ENCODE measurements at places on chromosomes 7 and 10.

DNA sequence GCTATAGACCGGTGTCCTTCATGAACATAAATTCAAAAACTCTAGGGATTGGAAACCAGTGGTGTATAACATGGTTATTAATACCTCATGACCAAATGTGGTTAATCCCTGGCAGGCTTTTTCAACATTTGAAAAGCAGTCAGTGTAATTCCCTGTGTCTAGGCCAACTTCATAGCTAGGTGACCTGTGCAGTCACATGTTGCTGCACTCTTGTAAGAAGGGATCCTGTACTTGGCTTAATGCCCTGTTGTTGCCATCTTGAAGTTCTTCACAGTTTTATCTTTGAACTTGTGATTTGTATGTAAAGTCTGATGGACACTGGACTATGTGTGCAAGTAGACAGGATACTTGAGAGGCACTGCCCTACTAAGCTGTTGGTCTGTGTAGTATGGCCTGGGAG is 39.7 kb downstream of the ZNF33A start:
- DNase-seq, result no peak

DNA sequence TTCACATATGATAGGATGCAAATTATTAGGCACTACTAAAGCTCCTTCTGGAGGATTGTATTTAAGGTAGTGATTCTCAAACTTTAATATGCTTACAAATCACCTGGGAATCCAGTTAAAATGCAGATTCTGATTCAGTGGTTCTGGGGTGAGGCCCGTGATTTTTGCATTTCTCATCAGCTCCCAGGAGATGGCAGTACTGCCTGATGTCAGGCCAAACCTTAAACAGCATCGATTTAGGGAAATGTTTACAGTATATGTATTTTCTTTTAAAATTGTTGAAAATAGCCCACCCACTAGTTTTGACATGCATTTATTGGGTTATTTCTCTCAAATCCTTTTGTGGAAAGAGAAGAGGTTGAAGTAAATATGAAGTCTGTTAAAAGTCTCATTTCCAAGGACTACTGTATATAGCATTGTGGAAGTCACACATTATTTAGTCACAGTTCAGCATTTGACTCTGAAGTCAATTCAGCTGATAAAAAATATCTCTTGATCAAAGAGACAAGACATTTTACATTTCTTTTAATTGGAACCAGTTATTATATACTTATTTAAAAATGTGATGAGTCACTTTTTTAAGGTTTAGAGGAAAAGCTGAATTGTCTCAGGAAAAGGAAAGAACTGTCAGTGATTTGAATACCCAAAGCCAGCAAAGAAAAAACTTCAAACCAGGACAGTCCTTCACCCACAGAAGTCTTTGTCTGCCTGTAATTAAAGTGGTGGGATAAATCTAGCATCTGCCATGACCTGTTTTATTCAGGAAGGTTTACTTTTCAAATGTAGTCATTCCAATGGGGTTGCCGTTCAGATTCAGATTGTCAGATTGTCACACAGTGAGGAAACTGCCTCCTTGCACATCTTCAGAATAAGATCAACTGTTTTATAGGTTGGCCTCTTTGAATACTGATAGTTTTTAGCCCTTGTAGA is 21.1 kb upstream of the HBP1 start:
- DNase-seq, result peak; percentile 51

- peak; percentile 46 for DNase-seq
These were observed 23.1 kb downstream of the GBF1 start for GRCh38 chr10:102268375-102268888.

DNA sequence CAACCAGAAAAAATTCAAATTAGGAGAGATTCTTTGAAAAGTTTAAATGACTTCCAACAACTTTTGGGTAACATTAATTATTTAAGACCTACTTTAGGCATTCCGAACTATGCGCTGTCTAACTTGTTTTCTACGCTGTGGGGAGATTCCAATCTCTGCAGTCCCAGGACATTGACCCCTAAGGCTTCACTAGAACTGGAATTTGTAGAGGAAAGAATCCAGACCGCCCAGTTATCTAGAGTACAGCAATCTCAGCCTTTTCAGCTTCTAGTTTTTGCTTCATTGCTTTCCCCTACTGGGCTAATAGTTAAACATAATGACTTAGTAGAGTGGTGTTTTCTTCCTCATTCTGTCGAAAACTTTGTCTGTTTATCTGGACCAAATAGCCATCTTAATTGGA is 14.9 kb upstream of the DDC start:
- no peak for DNase-seq

DNA sequence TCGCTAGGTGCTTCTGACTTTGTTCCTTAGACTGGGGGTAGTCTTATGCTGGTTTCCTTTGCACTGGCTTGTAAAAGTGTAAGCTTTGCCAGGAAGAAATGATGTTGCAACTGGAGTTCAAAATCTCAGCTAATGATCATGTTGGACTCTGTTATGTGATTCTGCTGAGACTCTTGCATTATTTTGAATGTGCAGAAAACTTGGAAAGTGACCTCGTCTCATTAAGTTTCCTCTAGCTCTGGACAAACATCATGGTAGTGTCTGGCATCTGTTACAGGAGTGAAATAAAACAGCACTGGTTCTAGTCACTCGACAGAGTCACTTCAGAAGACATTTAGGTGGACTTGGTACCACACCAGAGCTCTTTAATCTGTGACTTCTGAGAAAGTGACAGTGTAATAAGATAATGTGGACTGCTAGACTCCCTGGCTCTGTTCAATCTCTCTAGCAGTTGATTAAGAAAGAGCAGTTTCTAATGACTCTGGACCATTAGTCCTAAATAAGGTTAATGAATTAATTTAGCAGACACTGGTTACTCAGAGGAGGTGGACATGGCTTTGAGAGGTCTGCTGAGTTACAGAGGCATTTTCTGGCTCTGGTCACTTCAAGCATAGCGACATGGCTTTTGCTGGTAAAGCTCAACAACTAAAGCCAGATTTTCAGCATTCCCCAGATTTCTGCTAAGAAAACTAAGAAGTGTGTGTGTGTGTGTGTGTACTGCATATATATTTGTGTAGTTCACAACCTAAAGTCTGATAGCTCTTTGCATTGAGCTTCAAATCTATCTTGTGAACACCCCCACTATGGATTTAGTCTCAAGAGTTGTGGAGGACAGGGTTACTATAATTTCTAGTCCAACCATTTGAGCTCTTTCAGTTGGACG is 2.0 kb downstream of the NRP1 start:
- DNase-seq, result no peak

- DNase-seq, result no peak
These were observed 353.8 kb downstream of the GPR37 start for GRCh38 chr7:124411796-124412195.

- DNase-seq, result peak; percentile 99
These were observed 2.8 kb downstream of the FAM180A start for GRCh38 chr7:135745703-135746312.

- DNase-seq, result peak; percentile 46
These were observed 44.5 kb downstream of the ICA1 start for GRCh38 chr7:8217200-8218068.

- DNase-seq, result peak; percentile 20
These were observed 412 bp downstream of the PIP4K2A start for GRCh38 chr10:22713853-22714478.

DNA sequence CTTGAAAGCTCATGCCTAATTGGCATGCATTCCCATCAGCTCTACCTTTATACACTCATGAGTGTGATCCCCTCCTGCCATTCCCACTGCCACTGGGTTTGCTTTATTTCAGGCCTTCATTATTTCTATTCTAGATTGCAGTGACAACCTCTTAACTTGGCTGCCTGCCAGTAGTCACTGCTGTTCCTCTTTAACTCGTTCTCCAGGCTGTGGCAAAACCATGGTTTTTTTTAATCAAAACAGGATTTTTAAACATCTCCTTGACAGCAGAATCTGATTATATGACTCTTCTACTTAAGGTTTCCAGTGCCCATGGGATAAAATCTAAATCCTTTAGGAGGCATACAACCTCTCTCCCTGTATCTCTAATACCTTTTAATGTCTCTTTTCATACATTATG is 223.7 kb upstream of the PCDH15 start:
- DNase-seq, result no peak

- DNase-seq, result no peak
These were observed 6.0 kb upstream of the CROT start for GRCh38 chr7:87339373-87339897.

DNA sequence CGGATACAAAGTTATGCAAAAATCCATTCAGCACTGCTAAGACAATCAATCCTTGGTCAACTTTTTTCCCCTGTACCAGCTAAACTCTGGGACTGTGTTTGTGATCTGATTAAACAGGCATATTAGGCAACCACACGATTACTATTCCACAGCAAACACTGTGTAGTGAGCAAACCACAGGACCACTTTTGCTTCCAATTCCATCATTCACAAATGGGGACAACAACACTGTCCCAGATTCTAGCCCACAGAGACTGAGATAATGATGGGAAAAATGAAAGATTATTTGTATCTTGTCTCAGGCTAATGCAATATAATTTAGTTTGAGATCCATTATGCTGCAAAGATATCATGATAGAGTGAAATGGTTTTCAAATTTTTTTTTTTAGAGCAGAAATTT is 163.7 kb upstream of the AOAH start:
- DNase-seq, result no peak

DNA sequence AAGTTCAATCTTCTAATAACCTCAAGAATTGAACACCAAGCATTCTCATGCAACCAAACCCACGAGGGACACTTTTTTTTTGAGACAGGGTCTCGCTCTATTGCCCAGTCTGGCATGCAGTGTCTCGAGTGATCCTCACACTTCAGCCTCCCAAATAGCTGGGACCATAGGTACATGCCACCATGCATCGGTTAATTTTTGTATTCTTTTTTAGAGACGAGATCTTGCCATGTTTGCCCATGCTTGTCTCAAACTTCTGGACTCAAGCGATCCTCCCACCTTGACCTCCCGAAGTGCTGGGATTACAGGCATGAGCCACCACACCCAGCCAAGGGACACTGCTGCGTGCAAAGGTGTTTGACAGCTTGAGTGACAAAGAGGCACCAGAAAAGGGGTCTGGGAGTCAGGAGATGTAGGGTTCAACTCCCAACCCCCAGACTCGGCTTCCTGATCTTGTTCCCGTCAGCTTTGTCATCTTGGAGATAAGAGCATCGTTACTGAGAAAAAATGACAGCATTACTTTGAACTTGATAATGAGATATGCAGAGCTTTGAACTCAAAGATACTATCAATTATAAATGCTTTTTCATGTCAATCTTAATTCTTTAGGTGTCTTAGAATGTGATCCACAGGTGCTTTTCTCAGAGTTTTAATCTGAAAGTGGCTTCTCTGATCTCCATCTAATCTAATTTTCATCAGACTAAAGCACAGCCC is 1.6 kb upstream of the CYTH3 start:
- no peak for DNase-seq

DNA sequence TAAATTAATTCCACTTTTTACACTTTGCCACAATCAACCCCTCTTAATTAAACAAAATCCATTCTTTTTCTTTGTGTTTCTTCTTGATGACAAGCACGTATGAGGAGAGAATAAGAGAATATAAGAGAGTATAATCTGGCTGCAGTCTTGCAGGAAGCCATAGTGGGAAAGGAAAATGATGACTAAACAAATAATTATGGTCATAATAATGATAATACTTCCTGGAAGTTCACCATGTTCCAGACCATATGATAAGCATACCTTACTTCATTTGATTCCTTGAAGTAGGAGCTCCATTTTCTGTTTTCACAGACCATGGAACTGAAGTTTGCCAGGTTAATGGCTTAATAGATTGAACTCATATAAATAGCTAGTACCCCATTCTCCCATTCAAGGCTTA is 237.8 kb downstream of the SEMA3D start:
- DNase-seq, result peak; percentile 45

Data from HCEC 1CT (cell line).